ENCODE measurements at places on chromosomes 6 and 20.

GRCh38 chr6:21331235-21331634 is 262.3 kb upstream of the SOX4 start:
- no peak for DNase-seq

- DNase-seq, result no peak
Observed at GRCh38 chr6:46262928-46263706, 92.3 kb upstream of the ENPP5 start.

DNA sequence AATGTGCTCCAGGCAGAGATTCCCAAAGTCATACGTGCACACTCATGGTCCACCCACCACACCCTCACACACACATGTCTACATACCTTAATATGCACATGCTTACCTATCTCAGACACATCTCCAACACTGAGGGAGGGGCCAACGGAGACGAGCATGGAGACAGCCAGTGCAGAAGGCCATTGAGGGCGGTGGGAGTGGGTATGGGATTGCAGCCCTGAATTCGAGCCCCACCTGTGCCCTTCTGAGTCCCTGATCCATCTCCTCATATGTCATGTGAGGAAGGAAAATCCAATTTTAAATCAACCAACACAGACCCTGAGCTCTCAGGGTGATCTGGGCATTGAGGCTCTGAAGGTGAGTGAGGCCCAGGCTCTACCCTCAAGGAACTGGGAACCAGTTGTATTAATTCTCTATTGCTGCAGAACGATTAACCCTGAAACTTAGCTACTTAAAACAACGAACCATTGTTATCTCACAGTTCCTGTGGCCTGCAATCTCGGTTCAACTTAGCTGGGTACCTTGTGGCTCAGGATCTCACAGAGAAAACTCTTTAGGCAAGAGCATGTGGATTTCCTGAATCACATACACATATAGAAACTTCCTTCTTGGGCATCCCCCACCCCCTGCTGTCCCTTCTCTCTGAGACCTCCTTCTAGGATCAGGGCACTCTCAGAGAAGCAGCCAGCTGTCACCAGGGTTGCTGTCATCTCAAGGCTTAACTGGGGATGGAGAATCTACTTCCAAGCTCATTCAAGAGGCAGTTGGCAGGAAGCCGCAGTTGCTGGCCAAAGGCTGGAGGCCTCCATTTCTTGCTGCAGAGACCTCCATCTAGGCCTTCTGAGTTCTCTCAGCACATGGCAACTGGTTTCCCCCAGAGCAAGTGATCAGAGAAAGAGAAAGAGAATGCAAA is 28.3 kb downstream of the GLP1R start:
- no peak for DNase-seq

- DNase-seq, result no peak
Observed at GRCh38 chr20:52614051-52614863, 357.9 kb upstream of the TSHZ2 start.

- no peak for DNase-seq
Observed at GRCh38 chr6:135073217-135073616, 18.6 kb upstream of the HBS1L start.

GRCh38 chr20:60883496-60883895 is 368.6 kb upstream of the CDH4 start:
- DNase-seq, result no peak

DNA sequence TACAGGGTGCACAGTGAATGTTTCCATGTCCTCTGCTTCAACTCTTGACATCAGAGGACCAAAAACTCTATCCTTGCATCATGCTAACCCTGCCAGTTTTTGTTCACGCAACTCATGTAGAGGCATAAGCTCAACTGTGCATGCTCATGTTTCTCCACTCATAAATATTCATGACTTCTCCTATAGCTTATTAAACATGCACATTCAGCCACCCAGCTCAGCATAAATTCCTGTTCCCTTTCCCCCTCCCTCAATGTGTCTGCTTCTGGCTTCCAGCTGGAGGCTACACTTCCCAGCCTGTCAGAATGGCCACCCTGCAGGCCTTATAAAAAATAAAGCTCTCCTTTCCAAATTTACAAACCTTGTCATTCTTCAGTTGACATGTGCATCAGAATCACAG is 154.6 kb downstream of the KIF16B start:
- DNase-seq, result no peak

DNA sequence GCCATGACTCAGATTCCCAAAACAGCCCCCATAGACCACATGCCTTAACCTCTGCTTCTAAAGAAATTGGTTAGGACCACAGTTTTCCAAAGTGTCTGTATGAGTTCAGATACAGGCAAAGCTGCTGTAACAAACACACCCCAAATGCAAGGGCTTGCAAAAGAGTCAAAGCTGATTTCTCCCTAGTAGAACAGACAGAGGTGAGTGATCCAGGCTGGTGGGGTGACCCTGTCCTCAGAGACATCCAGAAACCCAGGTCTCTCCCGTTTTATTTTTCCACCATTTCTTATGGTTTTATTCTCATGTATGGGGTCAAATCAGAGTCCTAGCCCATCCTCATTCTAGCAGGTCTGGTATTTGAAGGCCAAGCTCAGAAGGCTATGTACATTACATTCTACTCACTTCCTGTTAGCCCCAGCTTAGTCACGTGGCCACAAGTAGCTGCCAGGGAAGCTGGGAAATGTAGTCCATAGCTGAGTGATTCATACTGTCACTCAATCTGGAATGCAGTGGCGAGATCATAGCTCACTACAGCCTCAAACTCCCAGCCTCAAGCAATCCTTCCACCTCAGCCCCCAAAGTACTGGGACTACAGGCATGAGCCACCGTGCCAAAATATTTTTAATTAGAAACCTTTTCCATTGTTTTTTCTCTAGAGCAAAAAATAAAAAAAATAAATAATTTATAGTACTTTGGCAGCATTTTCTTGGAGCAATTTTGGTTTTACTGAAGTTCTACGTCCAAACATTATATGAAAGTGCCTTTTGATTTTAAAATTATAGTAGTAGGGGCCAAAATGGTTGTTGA is 175.2 kb downstream of the ZMYND8 start:
- DNase-seq, result no peak
